ENCODE measurements at places on chromosomes 16 and 17.

DNA sequence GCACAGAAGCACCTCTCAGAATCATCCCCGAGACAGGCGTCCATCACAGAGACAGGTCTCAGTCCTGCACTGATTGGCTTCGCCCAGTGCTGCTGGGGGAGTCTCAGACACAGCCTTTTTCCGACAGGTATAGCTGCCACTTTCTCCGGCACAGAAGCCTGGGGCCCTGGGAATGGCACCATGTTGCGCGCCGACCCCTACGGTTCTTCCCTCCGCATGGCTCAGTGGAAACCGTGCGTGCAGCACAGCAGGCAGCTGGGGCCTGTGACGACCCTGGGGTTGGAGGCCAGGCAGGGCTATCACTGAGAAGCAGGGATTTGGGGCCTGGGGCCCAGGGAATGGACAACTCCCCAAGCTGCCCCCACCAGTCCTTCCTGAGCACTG is 29.7 kb upstream of the CDH15 start:
- no peak for DNase-seq

DNA sequence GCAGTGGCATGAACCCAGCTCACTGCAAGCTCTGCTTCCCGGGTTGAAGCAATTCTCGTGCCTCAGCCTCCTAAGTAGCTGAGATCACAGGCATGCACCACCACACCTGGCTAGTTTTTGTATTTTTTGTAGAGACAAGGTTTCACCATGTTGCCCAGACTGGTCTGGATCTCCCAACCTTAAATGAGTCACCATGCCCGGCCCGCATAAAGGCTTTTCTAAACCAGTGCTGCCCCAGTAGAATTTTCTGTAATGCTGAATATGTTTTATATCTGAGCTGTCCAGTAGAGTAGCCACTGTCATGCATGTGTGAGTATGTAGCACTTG is 36.9 kb upstream of the WSB1 start:
- no peak for DNase-seq

- no peak for DNase-seq
Measured at GRCh38 chr16:72635104-72635503, 412.8 kb downstream of the ZFHX3 start.

DNA sequence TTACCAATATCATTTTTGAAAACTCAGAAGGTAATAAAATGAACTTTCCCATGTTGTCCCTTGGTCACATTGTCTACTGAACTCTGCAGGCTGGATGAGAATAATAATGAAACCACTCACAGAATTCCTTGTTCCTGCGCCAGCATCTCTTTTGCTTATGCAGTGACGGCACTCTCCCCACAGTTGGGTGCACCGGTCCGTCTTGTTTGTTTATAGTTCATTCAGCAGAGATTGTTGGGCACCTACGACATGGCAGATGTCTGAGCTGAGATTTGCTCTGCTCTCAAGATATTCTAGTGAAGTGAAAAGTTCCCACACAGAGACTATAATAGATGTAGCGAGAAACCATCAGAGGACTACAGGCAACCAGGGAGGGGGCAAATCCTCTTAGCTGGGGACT is 375.7 kb upstream of the CDH11 start:
- DNase-seq = no peak

- DNase-seq = no peak
Measured at GRCh38 chr17:74449773-74450172, 16.7 kb upstream of the CD300A start.

GRCh38 chr17:28330671-28331070 is 4.6 kb downstream of the IFT20 start:
- DNase-seq = no peak

DNA sequence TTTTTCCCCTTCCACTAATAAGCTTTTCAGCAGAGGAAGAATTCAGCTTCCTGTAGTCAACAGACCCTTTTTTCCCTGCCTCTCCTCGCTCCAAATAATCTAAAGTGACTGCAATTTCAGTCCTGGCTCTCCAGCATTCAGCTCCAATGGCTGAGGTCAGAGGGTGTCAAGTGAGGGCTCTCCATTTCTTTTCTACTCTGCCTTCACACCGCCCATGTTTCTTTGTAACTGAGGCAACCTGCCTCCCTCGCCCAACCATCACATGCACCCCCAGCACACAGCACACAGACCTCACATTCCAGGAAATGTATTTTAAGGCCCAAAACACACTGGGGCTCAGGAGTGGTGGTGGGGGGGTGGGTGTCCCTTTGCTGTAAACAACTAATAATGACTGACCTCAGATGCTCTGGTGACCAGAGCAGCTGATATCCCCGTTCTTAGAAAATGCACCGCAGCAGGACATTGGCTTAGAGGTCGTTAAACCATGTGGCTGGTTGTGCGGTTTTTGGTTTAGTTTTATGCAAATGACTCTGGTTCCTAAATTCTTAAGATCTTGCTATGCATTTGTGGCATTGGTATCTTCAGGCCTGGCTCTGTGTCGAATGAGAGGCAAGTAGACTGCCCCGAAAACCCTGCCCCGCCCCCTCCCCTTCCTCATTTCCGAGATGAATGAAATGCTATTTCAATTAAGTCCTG is 203.6 kb downstream of the ZFHX3 start:
- DNase-seq = no peak

GRCh38 chr17:9977180-9977575 is 72.1 kb upstream of the RCVRN start:
- DNase-seq = no peak

DNA sequence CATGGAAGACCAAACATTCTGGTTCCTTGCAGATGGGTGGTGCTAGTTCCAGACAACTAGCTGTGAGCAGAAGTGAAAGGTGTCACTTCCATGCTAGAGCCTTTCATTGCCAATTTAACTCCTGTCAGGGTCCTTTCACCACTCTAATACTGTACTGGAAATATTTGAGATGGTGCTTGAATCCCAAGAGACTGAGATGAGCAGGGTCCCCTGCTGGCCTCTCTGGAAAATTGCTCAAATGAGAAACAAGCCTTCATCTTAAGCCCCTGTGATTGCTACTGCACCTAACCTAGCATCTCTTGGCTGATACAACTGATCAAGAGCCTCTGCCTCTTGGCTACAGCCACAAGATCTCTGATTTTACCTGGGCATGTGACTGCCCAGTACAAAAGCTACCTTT is 7.4 kb upstream of the VAC14 start:
- no peak for DNase-seq

GRCh38 chr16:50737420-50737959 is 4.4 kb upstream of the CYLD start:
- no peak for DNase-seq

GRCh38 chr16:22386976-22387375 is 12.6 kb upstream of the CDR2 start:
- no peak for DNase-seq

GRCh38 chr16:1395444-1396031 is 19.0 kb downstream of the UNKL start:
- DNase-seq = no peak
